ENCODE measurements at places on chromosomes 2 and 18.
A peak's percentile ranks its signal among the peaks of the same experiment; 100 is the strongest.

DNA sequence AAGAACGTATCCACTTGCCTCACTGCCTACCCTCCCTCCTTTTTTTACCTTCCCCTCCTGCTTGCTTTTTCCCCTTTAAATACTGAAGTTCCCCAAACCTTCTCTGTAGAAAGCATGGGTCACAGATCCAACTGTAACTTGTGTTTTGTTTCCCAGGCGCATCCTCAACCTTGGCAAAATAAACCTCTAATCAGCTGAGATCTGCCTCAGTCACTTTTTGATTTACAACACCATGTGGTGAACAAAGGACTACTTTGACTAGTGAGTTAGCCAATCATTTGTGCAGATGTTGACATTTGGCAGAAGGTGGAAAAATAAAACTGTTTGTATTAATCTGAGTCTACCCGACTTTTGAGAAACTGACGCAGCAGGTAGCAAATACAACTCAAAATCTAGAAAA is 23.3 kb upstream of the MCM6 start:
- peak; percentile 68 for DNase-seq

GRCh38 chr2:160373666-160374065 is 119.9 kb downstream of the RBMS1 start:
- DNase-seq: no peak

DNA sequence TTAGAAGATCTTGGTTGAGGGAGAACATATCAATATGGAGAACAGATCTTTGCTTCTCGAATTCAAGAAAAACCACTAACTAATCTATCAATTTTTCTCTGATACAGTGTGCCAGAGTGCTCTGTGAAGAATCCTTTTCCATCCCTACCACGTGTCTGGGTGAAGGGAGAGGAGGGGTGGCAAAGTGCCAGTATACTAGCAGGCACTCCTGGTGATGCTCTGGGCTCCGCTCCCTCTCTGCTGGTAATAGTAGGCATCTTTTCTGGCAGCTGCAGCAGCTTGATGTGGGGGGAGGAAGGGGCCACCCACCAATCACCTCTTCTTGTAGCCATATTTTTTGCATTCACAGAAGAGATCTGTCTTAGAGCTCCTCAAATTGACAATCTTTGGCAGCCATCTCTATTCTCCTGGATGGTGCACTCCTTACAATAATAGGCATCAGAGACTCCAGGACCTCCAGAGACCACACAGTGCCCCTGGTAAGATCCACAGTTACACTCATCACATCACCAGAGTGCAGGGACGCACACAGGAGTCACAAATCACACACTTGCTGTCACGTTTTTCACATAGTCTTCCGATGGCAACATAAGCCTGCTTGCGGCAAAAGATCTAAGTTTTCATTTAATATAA is 15.7 kb downstream of the STK39 start:
- no peak for DNase-seq

- no peak for DNase-seq
Measured at GRCh38 chr18:24987303-24988252, 364.4 kb downstream of the ZNF521 start.

GRCh38 chr18:76448256-76449110 is 46.6 kb downstream of the ZNF516 start:
- no peak for DNase-seq

DNA sequence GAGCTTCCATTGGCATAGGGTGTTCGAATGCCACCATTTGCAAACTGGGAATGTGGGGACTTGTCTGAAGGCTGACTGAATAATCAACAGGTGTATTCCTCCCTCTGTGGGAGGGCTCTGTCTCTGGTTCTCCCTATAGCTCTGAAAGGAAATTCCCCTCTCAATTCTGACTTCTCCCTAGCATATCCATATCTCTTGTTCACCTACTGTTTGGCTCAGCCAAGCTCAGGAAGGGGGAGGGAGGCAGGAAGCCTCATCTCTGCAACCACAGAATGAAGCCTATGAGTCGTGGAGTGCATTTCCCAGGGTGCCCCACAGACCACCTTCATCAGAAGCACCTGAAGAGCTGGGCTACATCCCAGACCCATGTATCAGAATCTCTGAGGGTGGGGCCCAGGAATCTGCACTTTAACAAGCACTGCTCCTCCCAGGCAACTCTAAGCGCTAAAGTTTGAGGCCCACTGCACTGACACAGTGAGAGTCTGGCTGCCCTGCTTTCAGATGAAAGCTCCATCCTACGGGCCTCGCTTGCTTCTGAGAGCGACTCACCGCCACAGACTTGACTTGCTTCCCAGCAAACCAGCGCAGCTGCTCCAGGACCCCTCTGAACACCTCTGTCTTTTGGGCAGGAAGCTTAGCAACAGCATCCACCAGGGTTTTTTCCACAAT is 32.0 kb downstream of the XDH start:
- no peak for DNase-seq

- no peak for DNase-seq
Measured at GRCh38 chr18:58544616-58545337, 84.1 kb downstream of the ALPK2 start.

GRCh38 chr2:72129681-72130340 is 17.9 kb downstream of the CYP26B1 start:
- no peak for DNase-seq

DNA sequence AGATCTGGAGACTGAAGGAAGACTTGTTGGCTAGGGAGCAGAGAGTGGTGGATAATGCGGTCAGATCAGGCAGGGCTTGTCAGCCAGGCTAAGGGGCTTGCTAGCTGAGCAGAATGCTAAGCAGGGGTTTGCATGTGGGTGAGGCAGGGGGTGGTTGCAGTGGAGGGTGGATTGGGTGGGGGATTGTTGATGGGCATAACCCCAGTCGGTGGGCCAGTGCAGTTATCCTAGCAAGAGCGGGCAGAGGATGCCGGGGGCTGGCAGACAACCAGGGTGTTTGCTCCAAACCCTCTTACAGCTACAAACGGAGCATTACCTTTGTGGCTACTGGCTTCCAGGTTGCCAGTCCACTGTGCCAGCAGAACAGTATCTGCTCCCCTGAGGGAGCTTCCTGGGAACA is 131.5 kb upstream of the LGALSL start:
- no peak for DNase-seq

DNA sequence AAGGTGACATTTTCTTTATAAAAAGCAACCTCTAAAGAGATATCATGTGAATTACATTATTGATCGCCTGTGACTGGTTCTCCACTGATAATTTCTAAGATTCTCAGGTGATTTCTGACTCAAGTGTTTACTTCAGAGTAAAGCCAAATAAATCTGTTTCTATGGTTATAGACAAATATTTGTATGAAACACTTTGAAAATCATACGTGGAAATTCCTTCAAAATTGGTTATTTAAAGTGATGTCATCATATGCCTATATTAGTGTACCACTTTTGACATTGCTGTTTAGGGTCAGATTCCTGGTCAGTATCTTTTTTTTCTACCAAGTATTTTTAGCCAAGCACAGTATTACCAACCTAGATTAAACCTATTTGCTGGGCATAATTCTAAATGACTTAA is 881.3 kb upstream of the FAM98A start:
- no peak for DNase-seq

DNA sequence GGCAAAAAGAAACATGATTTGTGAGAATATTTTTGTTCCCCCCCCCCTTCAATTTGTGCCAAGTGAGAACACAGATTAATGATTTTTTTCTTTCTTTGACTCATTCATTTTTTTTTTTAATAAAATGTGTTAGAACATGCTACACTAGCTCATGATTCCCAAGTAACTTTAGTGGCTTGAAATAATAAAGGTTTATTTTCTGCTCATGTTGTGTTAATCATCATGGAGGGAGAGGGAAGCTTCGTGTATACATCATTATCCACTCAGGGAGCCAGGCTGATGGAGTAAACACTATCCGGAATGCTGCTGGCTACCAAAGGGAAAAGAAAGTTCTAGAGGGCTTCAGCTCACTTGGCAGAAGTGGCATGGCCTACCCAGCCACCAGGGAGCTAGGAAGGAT is 40.6 kb downstream of the PHLPP1 start:
- DNase-seq: no peak

- no peak for DNase-seq
Measured at GRCh38 chr2:145741636-145742035, 1221.7 kb upstream of the ZEB2 start.

DNA sequence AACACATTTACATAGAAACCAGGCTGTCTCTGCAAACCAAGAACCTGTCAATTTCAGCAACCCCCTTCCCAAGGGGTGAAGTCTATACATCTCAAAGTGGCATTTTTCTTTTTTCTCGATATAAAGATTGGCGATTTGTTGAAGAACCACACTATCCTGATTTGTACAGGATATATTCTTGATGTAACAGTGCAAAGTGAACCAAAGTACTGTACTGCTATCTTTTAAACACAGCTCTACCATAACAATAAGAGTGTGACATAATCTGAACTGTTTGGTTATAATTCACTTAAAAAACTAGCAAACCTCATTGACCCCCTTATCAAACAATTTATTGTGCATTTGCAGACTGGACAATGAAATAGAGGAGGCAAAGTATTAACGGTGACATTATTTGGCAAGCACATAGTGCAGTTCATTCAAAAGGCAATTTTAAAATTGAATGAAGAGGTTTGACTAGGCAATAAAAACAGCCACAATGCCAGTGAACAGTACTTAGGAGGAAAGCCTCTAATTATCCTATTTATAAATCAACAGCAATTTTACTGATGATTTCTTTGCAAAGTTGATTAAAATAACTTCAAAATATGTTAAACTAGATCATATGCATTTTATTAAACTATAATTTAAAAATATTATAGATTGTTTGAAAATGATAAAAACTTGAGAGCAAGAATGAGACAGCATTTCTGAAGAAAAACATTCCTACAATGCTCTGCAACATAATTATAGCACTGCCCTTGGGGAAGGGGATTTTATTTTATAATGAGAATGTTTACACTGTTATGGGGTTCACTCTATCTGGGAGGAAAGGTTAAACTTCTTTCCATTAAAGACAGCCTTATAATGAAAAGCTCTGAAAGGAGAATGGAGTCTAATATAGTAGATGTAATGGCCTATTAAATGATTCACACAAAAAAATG is 440.9 kb downstream of the ZEB2 start:
- no peak for DNase-seq

GRCh38 chr18:11570769-11571412 is 38.5 kb upstream of the SLC35G4 start:
- peak; percentile 1 for DNase-seq

GRCh38 chr2:108922141-108922915 is 66.7 kb downstream of the EDAR start:
- no peak for DNase-seq

DNA sequence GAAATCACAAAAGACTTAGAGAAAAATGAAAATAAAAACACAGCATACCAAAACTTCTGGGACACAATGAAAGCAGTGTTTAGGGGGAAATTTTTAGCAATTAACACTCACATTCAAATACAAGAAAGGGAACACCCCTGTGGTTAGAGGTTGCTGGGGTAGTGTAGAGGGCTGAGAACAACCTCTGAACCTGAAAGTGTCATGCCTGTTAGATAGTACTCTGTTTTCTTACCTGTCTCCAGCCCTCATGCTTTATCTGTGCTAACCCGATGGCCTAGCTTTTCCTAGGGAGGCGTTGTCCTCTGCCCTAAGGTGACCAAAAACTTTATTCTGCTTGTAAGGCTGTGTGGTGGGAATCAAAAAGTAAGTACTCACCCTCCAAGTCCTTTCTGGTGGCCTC is 122.6 kb upstream of the OTX1 start:
- DNase-seq: no peak

DNA sequence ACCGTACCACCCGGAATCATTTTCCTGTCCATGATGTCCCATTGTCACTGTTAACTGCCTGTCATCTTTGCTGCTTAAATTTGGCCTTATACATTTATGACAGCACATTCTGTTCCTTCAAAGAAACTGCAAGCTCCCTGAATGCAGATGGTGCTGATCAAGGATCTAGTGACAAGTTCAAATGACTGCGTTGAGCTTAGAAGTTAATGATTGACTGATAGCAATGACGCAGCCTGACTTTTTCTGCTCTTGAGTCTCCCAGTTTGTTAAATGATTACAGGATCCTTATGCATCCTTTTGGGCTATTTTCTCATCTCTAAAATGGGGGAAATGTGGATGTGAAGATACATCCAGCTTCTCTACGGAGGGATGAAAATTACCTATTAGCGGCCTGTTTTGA is 159.0 kb downstream of the DCC start:
- DNase-seq: no peak

- DNase-seq: no peak
Measured at GRCh38 chr18:26654616-26655524, 106.5 kb upstream of the KCTD1 start.

DNA sequence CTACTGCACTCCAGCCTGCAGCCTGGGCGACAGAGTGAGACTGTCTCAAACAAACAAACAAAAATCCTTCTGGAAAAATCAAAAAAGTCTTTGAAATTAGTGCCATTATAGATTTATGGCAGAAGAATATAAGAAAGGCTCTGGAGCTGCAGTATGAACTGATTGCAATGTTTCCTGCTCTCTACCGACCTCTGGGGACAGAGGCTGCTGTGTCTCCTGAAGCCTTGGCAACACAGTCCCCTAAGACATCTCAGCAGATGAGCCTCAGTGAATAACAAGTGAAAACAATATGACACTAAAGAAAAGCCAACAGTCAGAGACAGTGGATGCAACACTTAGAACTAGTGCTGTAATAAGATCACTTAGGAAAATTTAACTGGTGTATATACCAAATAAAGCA is 494.9 kb upstream of the LRATD1 start:
- DNase-seq: no peak

GRCh38 chr2:74708296-74708695 is 54.2 kb downstream of the SEMA4F start:
- peak; percentile 27 for DNase-seq

DNA sequence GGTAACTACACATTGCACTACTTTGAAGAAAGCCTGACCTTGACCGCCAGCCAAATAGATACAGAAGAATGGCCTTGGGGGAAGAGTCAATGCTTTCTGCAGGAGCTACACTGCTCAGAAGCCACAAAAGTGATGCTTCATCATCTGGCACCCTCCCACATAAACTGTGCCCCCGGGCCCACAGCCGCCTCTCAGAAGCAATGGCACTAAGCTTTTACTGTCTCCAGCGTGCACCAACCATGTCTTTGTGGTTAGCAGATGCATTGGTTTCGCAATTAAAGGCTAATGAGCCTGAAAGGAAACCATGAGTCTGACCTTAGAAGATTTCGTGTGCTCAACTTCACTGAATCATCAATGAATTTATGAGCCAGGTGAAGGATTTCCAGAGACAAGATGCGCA is 209.4 kb upstream of the TRIB2 start:
- peak; percentile 94 for DNase-seq

- DNase-seq: peak; percentile 33
Measured at GRCh38 chr2:27296481-27296880, 11.8 kb downstream of the UCN start.

DNA sequence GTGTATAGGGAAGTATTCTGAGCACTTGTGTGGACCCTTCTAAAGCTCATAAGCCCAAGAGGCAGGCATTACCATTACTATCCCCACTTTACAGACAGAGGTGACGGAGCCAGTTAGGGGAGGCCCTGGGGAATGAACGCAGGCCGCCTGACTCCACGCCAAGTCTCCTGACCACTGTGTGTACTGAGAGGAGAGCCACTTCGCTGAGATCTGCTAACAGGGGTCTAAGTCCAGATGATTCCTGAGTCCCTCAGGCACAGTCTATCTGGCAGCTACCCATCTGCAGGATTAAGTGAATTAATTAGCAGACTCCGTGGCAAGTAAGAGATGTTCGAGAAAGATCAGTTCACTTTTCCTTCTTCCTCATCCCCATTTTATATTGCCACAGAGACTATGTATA is 13.7 kb downstream of the CYB5A start:
- DNase-seq: no peak
